Breast epithelium (tissue), 4 donors: ENCODE measurements at places on chromosomes 4 and X. TPM values are rescaled to one million over a fixed set of nuclear protein-coding genes. Genes with fewer than 3 reads are reported as not detected.

Gene CASP6
- 18.6 TPM for total RNA-seq

Gene MND1
- total RNA-seq = not detected

Gene TMEM271
- total RNA-seq = not detected

Gene PRSS12
- 2.2 TPM for total RNA-seq

Gene ASB12
- total RNA-seq = 0.29 TPM

Gene COX7B2
- total RNA-seq = not detected

Gene TCEAL2
- 6.4 TPM for total RNA-seq

Gene KIAA0232
- 31.7 TPM for total RNA-seq

Gene CNKSR2
- total RNA-seq = 11.2 TPM

Gene TCP11X2
- not detected for total RNA-seq

Gene ZCCHC18
- 0.59 TPM for total RNA-seq

Gene CA5B
- 22.0 TPM for total RNA-seq

Gene TSPAN6
- 40.6 TPM for total RNA-seq

Gene CYBB
- 13.1 TPM for total RNA-seq

Gene FAAH2
- 0.64 TPM for total RNA-seq

Gene SLC10A7
- total RNA-seq = 25.8 TPM

Gene UGT2B10
- total RNA-seq = not detected

Gene NONO
- 260 TPM for total RNA-seq

Gene CXCL5
- not detected for total RNA-seq

Gene CPXCR1
- total RNA-seq = not detected

Gene HAUS3
- total RNA-seq = 17.4 TPM

Gene SPANXN4
- not detected for total RNA-seq

Gene ATP11C
- total RNA-seq = 32.5 TPM

Gene ARHGEF6
- 120 TPM for total RNA-seq

Gene TBC1D25
- 12.5 TPM for total RNA-seq

Gene GYPA
- not detected for total RNA-seq

Gene GLUD2
- total RNA-seq = 4.3 TPM

Gene PWWP3B
- 7.0 TPM for total RNA-seq

Gene PCDH7
- 6.1 TPM for total RNA-seq

Gene ARR3
- total RNA-seq = not detected

Gene C1QTNF7
- 2.6 TPM for total RNA-seq

Gene GPR119
- total RNA-seq = not detected

Gene CSTF2
- 12.1 TPM for total RNA-seq

Gene DUSP21
- total RNA-seq = not detected

Gene SUPT20HL1
- not detected for total RNA-seq

Gene SULT1E1
- total RNA-seq = not detected

Gene SPANXN3
- total RNA-seq = not detected

Gene BEX5
- 1.6 TPM for total RNA-seq

Gene ANXA3
- total RNA-seq = 95.7 TPM
